ENCODE measurements at places on chromosomes 2 and 18.

DNA sequence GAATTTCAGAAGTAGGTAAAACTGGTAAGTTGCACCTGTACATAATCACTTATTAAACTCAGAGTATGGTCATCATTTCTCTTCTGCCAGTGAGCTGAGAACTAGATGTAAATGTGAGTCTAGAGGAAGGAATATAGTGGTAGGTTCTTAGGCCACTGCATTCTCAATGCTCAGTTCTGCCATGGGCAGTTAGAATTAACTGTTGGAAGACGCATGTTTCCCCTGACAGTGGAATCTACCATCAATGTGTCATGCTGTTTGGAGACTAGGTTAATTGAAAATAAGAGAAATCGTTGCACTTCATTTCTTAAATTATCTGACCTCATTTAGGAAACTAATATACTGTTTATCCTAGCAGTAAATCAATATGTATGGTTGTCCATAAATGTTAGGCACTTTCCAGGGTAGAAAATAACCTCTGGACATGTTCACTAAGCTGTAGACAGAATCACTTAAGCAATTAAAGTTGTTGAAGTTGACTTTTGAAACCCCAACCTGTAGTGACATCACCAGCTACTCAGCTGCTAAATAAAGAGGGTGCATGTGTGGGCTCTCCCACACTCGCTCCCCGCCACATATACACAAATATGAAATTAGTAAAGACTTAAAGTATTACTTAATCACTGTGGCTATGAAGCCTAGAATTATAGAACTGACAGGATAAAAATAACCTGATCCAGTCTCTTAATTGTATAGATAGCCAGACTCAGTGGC is 91.5 kb upstream of the NOSTRIN start:
- no peak for DNase-seq

- peak; percentile 81 for DNase-seq
Observed at GRCh38 chr18:74734013-74734444, 136.4 kb downstream of the ZNF407 start.

GRCh38 chr2:216119986-216120385 is 10.8 kb downstream of the XRCC5 start:
- no peak for DNase-seq

DNA sequence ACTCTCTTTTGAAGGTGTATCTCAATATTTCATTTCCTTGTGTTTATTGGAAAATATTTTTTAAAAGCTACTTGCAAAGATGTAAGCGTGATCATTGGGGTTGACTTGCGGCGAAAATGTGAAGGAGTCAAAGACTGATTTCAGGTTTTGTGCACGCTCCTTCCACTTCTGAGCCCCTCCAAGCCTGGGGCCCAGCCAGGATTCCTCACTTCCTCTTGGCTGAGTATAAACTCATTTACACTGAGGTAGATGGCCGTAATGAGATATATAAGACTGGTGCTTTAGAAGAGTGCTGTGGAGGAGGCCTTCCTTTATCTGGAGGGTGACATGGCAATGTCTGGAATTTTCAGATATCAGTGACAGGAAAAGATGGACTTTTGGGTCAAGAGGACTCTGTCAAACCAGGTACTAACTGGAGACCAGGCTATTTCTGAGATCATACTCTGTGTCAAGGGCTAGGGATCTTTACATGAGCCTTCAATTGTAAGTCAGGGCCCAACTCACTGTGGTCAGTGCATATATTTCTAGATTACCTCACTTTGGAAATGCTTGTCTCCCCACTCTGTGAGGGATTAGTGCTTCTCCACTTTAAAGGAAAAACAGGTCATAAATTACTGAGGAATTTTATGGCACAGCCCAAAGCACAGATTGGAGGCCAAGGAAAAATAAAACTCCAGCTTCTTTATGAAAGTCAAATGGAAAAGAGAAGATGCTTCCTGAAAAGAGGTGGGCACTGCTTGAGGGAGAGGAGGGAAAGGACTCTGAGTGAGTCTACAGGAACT is 22.8 kb downstream of the PRKCE start:
- no peak for DNase-seq

DNA sequence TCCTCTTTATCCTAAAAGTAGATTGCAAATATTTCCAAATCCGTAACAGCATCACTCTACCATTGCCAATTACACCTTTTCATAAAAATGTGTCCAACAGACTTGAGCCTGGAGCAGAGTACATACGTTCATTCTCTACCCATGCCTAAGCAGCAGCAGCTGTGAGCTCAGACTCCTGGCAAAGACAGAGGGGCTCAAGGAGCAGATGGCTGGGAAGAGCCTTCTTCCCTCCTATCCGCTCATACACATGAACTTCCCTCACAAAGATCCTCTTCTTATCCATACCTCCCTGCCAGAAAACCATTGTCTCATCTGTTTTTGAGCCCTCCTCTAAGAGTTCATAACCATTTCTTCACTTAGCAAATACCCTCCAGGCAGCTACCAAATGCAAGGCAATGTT is 164.3 kb upstream of the ARL4C start:
- no peak for DNase-seq

- DNase-seq: no peak
Observed at GRCh38 chr2:101969723-101970122, 22.0 kb upstream of the IL1R2 start.

DNA sequence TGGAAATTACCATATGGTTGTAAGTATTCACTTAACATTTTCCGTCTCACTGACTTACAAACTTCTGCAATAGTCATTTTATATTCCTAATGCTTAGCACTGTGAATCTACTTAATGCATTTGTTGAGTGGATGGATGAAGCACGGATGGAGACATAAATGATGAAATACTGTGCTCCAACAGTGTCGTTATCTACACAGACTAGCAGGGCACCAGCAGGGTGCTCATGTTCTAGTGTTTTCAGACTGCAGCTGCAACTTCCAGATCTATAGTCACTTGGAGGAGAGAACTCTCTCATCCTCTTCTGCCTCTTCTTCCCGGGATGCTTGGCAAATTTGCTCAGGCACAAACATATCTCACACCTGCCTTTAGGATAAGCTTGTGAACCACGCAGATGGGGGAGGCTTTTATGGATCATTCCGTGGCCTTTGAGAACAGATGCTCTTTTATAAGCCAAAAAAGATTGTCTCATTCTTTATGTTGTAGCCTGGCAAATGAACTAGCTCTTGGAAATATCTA is 797.7 kb downstream of the MBD2 start:
- peak; percentile 83 for DNase-seq

DNA sequence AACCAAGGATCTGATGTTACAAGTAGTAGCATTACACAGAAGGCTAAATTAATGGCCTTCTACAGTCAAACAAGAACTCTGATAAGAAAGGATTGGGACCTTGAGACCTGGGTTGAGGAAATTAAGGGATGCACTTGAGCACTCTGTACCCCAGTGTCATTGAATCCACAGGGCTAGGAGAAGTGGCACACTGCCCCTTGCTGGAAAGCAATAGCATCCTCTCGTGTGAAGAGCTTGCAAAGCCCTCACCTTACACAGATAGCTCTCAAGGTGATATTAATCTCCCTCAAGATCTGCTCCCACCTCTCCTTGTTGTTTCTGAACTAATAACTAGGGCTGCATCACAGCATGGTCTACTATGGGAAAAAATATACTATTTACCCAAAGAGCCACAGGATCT is 26.5 kb upstream of the CHST9 start:
- no peak for DNase-seq

DNA sequence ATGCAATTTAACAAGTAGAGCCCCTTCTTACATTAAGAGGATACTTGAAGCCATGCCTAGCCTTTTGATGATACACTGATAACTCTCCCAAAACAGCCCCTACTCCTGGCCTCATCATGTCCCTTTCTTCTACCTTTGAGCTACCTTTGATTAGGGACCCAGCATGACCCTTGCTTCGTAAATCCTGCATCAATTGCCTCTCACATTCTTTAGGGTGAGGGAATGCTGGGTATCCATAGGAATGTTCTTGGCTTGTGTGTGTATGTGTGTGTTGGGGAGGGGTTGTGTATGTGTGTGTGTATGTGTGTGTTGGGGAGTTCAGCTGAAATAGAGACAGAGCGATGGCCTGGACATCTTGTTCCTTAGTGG is 5.3 kb upstream of the KRCC1 start:
- DNase-seq: no peak

DNA sequence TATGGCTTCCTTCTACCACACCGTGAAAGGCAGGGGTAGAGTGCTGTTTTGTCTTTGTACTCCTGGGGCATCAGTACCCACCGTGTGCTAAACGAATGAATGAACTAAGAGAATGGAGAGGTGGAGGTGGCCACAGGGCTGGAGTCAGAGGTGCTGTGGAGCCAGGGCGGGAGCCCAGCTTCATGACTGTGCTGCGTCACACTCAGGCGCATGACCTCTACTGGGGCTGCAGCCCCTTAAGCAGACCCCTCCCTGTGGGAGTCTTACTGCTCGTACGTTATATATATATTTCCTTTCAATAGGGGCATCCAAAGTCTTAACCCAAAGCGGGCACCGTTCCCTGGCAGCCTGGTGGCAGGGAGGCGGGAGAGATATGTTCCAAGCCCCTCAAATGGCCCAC is 18.0 kb upstream of the LBH start:
- no peak for DNase-seq

- no peak for DNase-seq
Observed at GRCh38 chr18:250685-251084, 17.2 kb downstream of the THOC1 start.

DNA sequence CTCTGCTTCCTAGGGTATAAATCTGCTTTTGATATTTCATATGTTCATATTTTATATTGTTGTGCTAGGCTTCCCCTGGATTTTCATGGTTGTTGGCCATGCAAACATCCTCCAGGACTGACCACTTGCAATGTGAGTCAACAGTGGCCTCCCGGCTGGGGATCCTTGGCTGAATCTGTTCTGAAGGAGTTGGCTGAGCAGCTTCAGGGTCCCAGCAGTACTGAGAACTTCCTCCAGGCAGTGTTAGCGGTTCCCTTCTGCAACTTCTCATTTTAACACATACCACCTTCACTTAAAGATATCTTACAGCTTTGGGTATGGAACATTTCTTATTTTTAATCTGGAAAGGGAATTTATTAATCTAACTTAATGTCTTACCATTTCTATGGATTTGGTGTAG is 122.1 kb downstream of the DTNB start:
- no peak for DNase-seq

DNA sequence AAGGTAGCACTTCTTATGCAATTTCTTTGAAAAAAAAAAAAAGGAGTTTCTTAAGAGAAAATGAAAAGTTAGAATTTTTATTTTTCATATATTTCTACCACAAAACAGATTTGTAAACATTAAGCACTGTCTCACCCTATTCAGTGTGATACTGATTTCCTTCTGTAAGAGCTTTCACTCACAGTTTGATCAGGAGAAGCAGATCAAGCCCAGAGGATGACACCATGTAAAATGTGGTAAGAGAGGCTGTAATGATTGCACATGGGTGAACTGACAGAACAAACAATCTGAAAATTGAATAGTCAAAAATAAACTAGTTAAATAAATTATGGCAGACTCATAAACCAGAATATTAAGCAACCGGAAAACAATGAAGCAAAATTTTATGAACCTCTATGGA is 54.5 kb downstream of the MEMO1 start:
- DNase-seq: no peak

DNA sequence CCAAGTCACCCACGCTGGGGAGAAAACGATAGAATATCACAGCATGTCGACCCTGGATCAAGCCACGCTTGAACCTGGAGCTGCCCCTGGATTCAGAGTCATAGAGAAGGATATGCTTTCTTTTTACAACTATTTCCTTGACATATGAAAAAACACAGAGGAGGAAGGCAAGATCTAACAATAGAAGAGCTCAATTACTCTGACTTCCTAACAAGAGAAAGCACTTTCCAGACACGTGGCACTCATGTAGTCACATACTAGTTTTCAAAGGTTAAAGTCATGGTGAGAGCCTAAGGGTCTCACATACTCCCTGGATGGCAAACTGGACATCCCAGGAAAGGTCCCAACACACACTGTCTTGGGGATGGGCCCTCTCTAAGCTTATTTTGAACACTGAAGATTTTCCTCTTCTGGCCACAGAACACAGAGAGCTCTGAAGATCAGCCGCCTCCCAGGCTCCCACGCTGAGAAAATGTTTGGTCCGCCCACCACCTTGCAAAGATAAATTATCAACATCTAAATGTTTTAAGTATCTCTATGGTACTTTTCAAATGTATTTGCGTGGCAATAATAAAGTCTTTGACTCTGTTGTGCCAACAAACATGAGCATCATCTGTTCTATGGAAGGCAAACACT is 4.9 kb downstream of the PXDN start:
- DNase-seq: no peak

GRCh38 chr2:196977507-196977906 is 51.0 kb upstream of the PGAP1 start:
- DNase-seq: no peak

- DNase-seq: no peak
Observed at GRCh38 chr18:25140962-25141308, 211.0 kb downstream of the ZNF521 start.

- peak; percentile 46 for DNase-seq
Observed at GRCh38 chr2:124025171-124025580, at the start of gene CNTNAP5. TSS of gene CNTNAP5 (plus strand) at chr2:124025287. CDS start at chr2:124025651, 364 bp downstream.

DNA sequence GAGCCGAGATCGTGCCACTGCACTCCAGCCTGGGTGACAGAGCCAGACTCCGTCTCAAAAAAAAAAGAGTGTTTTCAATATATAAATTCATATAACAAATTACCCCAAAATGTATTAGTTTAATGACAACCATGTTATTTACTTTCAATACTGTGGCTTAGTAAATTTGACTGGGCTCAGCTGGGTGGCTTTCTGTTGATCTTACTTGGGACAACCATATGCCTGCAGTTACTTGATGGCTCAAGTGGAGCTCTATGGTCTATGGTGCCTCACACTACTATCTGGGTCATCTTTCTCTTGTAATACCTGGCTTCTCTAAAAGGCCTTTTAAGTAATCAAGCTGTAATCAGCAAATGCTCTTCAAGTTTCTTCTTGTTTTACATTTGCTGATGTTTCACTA is 341.5 kb upstream of the SPHKAP start:
- DNase-seq: no peak

GRCh38 chr18:24632158-24632988 is 171.9 kb downstream of the HRH4 start:
- DNase-seq: no peak

GRCh38 chr2:143451642-143452281 is 322.5 kb downstream of the ARHGAP15 start:
- DNase-seq: peak; percentile 2

DNA sequence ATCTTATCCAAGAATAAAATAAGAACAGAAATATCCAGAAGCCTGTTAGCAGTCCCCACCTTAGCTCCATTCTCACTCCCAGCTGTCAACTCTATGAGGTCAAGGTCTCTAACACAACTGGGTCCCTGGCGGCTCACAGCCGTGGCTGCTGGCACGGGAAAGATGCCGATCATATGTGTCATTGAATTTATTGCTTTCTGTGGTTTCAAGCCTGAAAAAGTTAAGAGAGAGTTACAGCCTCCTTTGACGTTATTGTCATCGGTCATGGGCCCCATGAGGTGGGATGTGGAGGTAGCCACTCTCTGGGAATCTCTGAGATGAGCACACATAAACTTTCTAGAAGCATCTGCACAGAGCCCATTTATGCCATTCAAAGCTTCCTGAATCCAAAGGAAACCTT is 28.7 kb upstream of the CABLES1 start:
- DNase-seq: no peak
